ENCODE measurements at places on chromosomes 4 and X. TPM values are rescaled to one million over a fixed set of nuclear protein-coding genes. Genes with fewer than 3 reads are reported as not detected.

The PDE5A gene
- 0.14 TPM for polyA plus RNA-seq

The SLC38A5 gene
- polyA plus RNA-seq: 23.2 TPM

The CLDN34 gene
- not detected for polyA plus RNA-seq

The SULT1B1 gene
- 0.26 TPM for polyA plus RNA-seq

The NUDT10 gene
- polyA plus RNA-seq: not detected

The HHIP gene
- polyA plus RNA-seq: not detected

The AMTN gene
- not detected for polyA plus RNA-seq

The SPACA5 gene
- polyA plus RNA-seq: not detected

The PNMA3 gene
- 3.8 TPM for polyA plus RNA-seq

The ETDA gene
- not detected for polyA plus RNA-seq

The RTL9 gene
- not detected for polyA plus RNA-seq

The IGSF1 gene
- polyA plus RNA-seq: not detected

The TENM3 gene
- not detected for polyA plus RNA-seq

The SLC34A2 gene
- polyA plus RNA-seq: not detected

The FREM3 gene
- polyA plus RNA-seq: not detected

The HMGN5 gene
- 0.33 TPM for polyA plus RNA-seq

The NONO gene
- polyA plus RNA-seq: 112 TPM

The CT45A2 gene
- polyA plus RNA-seq: not detected

The SMIM20 gene
- polyA plus RNA-seq: 12.1 TPM

The SSX2B gene
- polyA plus RNA-seq: not detected

The DCAF8L2 gene
- polyA plus RNA-seq: not detected

The FHIP1A gene
- polyA plus RNA-seq: 0.04 TPM

The FAM184B gene
- not detected for polyA plus RNA-seq

The MID2 gene
- 0.35 TPM for polyA plus RNA-seq

The GPR173 gene
- polyA plus RNA-seq: 0.12 TPM

The MAGED4B gene
- polyA plus RNA-seq: 52.5 TPM

The DGKK gene
- polyA plus RNA-seq: 0.01 TPM

The GRIA2 gene
- polyA plus RNA-seq: not detected
